A673 (cell line): ENCODE measurements at places on chromosomes 3 and 15.
A peak's percentile ranks its signal among the peaks of the same experiment; 100 is the strongest.

DNA sequence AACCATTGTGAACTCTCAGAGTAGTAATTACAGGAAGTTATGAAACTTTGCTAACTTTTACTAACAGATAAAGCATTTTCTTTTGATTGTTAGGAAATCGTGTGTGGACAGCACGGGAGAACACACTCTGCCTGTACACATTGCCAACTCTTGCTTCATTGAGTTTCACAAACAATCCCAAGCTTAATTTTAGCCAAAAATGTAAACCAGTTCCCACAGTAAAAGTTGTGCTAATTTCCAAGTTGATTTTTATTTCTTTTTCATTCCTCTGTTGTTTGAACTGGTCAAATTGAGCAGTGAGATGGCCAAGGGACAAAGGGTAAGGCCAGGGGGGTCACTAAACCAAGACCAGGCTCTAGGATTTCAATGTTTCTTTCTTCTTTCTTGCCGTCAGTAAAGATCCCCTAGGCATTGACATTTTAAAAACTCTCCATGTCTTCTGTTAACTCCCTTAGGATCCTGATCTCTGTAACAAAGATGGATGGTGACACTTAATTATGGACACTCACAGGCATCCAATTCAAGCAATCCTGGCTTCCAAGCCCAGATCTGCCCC is 414.9 kb downstream of the RBMS3 start:
- DNase-seq = peak; percentile 55

- no peak for DNase-seq
These were observed 2.9 kb upstream of the FES start for GRCh38 chr15:90881181-90881977.

- no peak for DNase-seq
These were observed 51.6 kb upstream of the C15orf39 start for GRCh38 chr15:75149867-75150709.

- DNase-seq = no peak
These were observed at the start of gene IL17RE for GRCh38 chr3:9902372-9903237. IL17RE (plus strand) TSS chr3:9902848; CDS start chr3:9902933, 85 bp downstream.

DNA sequence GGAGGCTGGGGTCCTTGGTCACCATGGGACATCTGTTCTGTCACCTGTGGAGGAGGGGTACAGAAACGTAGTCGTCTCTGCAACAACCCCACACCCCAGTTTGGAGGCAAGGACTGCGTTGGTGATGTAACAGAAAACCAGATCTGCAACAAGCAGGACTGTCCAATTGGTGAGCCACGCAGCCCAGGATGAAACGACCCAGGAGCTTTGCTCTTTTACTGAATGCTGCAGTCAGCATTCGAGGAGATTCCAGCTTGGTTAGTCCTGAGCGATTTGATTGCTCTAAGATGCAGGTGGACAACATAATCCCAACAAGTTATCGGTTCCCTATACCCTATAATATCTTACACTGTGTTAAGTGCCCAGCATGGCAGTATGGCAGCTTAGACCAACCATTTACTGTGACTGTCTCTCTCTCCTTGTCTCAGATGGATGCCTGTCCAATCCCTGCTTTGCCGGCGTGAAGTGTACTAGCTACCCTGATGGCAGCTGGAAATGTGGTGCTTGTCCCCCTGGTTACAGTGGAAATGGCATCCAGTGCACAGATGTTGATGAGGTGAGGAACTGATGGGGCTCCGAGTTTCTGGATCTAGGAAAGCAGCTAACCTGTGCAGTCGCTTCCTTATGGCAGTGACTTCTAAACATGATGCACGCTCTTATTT is 7.8 kb downstream of the THBS1 start:
- DNase-seq = no peak

GRCh38 chr3:158775426-158776410 is 26.1 kb upstream of the MFSD1 start:
- peak; percentile 14 for DNase-seq
